NCI-H2029 treated with DMSO at 0.1 percent for 48 hours (cell line): ENCODE measurements at places on chromosomes 2 and 18.

DNA sequence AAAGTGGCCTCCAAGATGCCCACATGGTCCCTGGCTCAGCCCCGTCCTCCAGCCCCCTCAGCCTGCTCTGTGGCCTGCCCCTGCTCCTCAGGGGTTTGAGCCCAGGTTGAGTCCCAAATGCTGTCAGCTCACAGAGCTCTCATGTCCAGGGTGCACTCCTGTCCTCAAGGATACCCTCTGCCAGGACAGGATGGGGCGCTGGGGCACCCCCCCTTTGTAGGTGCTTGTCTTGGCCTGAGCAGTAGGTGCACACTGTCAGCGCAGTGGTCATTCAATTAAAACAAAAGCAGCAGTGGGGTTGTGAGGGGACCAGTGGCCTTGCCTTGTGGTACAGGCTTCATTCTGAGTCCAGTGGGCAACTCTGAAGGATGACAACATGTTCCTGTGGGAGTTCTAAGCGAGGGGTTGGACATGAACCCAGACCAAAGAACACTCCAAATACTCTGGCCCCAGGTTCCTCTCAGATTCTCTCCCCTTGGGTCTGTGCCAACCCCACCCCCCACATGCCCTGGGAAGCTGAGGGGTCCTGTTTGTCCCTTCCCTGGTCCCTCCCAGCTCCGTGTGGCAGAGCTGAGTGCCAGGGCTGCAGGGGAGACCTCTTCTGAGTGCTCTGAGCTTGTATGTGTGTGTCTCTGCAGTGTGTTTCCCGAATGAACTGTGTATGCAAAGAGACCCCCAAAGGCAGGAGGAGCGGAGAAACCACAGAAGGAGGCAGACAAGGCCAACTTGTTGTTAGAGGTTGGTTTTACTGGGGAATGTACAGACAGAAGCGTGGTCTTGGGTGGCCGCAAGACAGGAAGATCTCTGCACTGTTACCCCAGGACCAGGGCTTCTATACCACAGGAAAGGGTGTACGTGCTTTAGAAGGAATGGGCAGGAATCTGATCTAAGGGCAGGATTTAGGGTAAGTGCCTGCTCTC lies 155.6 kb upstream of the HS6ST1 start:
- no peak for DNase-seq

GRCh38 chr2:12554224-12555011 lies 162.3 kb upstream of the TRIB2 start:
- DNase-seq: no peak

- no peak for DNase-seq
Measured at GRCh38 chr2:124797049-124797448, 772.0 kb downstream of the CNTNAP5 start.

GRCh38 chr2:69141061-69141460 lies 128.1 kb downstream of the ANTXR1 start:
- no peak for DNase-seq

- no peak for DNase-seq
Measured at GRCh38 chr18:33372442-33372841, 68.1 kb downstream of the CCDC178 start.

- no peak for DNase-seq
Measured at GRCh38 chr2:74864728-74865722, 31.1 kb downstream of the HK2 start.

DNA sequence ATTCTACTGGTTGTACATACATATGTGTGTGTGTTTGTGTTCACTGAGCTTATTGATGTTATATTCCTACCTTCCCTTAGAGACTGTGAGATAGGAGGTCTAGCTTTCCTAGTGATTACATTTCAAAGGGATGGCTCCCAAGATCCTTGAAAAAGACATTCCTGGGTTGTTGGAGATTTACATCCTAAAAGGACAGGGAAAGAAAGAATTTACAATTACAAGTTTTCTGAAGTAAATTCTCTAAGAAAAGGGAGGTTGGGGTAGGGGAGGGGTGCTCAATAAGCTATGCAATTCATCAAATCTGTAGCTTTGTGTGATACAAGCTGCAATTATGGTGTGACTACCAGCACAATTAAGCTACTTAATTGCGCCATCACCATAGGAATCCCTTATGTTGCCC lies 284.3 kb downstream of the NUP35 start:
- DNase-seq: no peak

DNA sequence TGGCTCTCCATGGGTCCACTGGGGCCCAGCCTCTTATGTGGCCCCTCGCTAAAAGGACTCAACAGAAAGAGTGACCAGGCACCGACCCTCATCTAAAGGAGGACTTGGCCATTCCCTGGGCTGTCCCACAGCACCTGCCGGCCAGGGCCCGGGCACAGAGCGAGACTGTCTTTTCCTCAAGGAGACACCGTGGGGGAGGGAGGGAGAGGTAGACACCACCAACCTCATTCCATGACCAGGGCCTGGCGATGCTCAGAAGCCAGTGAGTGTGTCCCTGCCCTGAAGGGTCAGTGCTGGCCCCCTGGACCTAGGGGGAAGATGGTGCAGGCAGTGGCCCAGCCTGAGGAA lies 39.8 kb upstream of the ALPP start:
- no peak for DNase-seq

DNA sequence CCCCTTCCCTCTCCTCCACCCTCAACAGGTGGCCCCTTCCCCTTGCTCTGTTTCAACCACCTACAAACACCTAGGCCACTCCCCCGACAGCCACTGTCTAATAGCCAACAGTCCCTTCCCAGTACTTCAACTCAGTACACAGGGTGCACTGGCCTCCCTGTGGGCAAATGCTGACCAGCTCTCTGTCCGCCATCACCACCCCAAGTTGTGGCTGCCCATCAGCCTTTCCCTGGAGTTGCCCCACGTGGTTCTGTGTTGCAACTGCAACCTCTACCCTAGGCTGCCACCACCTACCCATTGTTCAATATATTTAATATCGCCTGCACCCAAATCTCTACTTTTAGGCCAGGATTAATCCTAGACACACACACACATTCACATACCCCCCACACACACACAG lies 173.5 kb downstream of the MREG start:
- no peak for DNase-seq

DNA sequence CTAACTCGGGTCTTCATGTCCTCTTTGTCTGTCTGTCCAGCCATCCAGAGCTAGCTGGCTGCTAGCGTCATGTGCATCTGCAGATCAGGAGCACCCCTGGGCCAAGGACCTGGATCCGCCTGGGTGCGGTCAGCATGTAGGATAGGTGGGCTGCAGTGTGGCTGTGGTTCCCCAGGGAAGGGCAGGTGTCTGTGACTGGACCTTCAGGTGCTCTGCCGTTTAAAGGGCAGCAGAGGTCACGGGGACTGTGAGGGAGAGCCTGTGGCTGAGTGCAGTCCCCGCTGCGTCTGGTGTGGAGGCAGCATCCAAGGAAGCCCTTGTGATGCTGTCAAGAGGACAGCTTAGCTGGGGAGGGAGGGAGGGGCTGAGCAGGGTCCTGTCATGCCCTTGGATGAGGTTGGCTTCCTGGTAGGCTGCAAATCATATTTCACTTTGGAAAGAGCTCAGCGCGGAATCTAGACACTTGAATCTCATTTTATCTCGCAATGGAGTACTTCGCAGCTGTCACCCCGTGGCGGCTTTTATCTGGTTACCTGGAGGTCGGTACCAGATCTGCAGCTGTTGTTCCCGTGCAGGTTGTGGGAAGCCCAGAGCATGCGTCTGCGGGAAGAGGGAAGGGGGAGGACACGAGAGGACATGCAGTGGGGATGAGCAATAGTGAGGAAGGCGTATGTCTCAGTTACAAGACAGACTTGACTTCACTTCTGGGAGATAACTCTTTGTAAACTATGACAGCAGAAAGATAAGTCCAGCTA lies 5.9 kb upstream of the RALB start:
- no peak for DNase-seq

DNA sequence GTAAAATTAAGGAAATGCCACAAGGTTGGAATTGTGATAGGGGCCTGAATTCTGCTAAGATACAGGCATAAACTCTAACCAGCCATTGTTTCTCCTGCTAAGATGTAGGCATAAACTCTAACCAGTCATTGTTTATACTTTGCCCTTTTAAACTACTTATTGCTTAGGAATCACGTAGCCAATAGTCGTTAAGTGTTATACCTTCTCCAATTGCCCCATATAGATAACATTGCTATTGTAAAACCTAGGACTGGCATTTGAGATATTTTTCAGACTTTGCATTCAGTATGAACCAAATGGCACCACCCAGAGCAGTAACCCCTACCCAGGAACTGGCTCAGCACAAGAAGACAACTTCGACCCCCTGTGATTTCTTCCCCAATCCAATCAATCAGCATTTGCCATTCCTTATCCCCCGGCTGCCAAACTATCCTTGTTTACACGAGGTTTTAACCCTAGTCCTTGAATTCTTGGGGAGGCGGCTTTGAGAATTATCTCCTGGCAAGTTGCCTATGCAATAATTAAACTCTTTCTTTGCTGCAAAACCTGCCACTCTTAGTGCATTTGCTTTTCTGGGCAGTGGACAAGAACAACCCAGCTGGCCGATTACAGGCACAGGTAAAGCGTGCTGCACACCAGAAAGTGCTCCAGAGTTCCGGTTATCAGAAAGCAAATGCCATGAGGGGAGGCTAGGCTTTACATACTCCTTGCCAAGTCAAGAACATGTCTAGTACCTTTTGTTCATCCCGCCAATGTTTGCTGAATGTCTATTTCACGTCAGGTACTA lies 167.6 kb downstream of the LAMA1 start:
- no peak for DNase-seq

DNA sequence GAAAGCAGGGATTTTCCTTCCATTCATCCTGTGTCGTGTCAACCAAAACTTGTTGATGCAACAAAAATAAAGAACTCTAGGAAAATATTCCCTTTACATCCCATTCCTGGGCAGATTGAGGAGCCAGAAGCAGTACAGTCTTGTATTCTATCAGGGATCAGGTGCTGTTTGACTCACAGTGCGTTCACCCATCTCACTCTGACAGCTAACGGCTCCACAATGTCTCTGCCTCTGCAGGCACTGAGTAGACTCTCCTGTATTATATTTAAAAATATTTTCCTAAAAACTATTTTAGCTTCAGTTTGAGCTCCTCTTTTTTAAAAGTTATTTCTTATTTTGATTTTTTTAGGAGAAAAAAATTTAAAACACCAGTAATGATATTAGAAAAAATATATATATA lies 600.6 kb upstream of the SALL3 start:
- DNase-seq: no peak

- no peak for DNase-seq
Measured at GRCh38 chr2:125108251-125108650, 1083.2 kb downstream of the CNTNAP5 start.

- DNase-seq: no peak
Measured at GRCh38 chr2:7609974-7610373, 692.8 kb downstream of the RNF144A start.

GRCh38 chr2:75646090-75646582 lies 447 bp upstream of the MRPL19 start:
- DNase-seq: no peak

DNA sequence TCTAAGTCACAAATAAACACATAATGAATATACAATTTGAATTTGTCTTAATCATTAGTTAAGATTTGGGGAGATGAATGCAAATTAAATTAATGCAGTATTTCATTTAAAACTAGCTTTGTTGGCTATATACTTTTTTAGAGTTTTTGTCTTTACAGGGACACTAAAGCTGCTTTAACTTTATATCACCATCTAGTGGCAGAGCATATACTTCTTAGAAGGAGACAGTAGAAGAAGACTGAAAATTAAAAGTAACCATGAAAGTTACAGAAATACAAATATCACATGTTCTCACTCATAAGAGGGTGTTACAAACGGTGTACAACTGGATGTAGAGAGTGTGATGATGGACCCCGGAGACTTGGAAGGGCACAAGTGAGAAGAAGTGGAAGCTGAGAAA lies 268.3 kb upstream of the NETO1 start:
- no peak for DNase-seq

GRCh38 chr2:126887506-126887905 lies 11.2 kb upstream of the TEX51 start:
- no peak for DNase-seq

GRCh38 chr2:85134896-85135659 lies 1.9 kb downstream of the TCF7L1 start:
- no peak for DNase-seq

GRCh38 chr2:160343404-160343803 lies 143.3 kb upstream of the ITGB6 start:
- no peak for DNase-seq

DNA sequence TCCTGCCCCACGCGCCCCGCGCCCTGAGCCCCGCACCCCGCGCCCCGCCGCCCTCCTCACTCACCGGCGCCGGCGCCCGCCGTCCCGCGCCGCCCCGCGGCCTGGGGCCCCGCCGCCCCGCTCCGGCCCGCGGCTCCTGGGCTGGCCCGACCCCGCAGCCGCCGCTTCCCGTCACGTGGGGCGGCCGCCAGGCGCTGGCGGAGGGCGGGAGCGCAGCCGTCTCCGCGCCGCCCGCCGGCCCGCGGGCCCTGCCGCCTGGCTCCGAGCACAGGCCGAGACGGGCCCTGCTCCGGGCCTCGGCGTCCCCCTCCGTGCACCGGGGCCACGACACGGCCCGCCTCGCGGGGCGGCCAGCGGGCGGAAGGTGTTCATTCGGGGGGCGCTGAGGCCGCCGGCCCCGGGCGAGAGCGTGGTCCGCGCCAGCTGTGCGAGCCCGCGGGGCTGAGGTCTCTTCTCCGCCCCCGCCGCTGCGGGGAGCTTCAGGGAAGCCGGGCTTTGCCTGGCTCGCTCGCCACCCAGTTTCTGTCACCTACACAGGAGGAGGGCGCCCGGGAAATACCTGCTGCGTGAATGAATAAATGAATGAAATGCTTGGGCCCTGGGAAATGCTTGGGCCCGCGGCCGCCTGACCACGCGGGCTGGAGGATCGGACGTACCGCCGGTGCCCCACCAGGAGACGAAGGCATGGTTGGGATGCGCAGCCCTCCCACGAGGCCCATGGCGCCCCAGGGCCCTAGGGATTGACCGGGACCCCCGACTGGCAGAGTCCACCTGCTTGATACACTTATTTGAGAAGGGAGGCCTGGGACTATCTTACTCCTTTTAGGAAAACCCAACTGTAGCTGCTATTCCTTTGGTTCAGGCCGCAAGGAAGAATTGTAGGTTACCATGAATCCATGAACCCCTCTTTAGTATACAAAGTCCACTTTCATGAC lies at the start of gene TGFBRAP1:
TSS of gene TGFBRAP1 (minus strand) at position 175 of the 935 bp plus-strand sequence. CDS start 21,434 bp downstream, outside the sequence.
- DNase-seq: no peak

- DNase-seq: peak; percentile 42
Measured at GRCh38 chr2:23616630-23617029, 231.7 kb downstream of the KLHL29 start.

- no peak for DNase-seq
Measured at GRCh38 chr18:63487676-63488075, 10.9 kb downstream of the SERPINB5 start.

GRCh38 chr2:103401621-103402020 lies 639.8 kb downstream of the TMEM182 start:
- no peak for DNase-seq

GRCh38 chr18:3623769-3624545 lies 174.0 kb downstream of the TGIF1 start:
- no peak for DNase-seq

GRCh38 chr2:224669449-224669848 lies 46.7 kb downstream of the CCDC195 start:
- no peak for DNase-seq
